Mesothelial cell of epicardium (in vitro differentiated cells): ENCODE measurements at places on chromosomes 11 and 22.

DNA sequence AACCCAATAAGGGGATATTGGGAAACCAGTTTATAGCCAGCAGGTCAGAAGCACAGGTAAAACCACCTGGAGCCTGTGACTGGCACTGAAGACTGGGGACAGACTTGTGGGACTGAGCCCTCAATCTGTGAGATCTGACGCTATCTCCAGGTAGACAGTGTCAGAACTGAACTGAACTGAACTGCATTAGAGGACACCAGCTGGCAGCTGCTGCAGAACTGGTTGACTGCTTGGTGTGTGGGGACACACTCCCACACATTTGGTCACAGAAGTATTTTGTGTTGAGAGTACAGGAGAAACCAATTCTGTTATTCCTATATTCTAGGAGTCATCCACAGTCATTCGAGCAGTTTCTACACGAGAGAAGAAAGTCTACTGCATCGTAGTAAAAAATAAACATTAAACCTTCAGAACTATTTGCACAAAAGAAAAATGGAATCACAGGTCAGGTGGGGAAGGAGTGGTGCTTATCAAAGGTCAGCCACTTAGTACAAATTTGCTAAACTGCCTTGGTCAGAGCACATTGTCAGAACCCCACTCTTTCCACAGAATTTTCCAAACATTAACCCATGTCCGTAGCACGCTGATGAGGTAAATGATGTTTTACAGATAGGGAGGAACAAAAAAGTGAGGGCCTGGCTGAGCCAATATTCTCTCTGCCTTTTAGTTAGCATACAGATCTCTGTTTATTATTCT, 77.2 kb downstream of the SIK3 start:
- H3K27ac ChIP-seq: no peak overlapping the region
- H3K27me3 ChIP-seq: no peaks in the 10 kb centered on the region
- no peak for DNase-seq
- no peak overlapping the region for H3K4me3 ChIP-seq

DNA sequence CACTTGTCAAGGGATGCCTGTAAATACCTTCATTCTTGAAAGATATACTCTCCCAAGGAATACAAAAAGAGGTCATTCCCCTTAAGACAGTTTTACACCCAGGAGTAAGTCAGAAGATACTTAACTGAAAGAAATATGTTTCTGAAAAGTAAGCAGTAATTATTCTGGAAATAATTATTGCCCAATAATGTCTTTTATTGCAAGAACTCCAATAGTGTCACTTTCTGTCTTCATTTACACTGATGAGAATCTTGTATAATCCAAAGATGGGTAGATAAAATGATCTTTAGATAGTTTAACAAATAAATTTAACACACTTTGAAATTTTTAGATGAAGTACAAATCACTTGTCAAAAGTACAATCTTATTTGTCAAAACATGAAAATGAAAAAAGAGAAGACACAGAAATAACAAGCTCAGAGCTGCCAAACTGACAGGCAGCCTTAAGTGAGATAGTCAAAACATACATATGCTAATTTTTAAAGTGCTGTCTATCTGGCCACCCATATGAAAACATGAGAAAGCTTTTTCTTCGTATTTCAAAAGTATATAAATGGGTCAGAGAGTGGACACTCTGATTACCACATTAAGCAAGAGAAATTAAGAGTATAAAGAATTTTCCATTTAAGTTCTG, 225.1 kb downstream of the TTC28 start:
- no peak for DNase-seq
- H3K4me1 ChIP-seq: no peaks in the 10 kb centered on the region
- no peaks in the 10 kb centered on the region for H3K27me3 ChIP-seq
- no peak overlapping the region for H3K27ac ChIP-seq
- H3K36me3 ChIP-seq: peaks cover 4% of the 10 kb centered on the region

DNA sequence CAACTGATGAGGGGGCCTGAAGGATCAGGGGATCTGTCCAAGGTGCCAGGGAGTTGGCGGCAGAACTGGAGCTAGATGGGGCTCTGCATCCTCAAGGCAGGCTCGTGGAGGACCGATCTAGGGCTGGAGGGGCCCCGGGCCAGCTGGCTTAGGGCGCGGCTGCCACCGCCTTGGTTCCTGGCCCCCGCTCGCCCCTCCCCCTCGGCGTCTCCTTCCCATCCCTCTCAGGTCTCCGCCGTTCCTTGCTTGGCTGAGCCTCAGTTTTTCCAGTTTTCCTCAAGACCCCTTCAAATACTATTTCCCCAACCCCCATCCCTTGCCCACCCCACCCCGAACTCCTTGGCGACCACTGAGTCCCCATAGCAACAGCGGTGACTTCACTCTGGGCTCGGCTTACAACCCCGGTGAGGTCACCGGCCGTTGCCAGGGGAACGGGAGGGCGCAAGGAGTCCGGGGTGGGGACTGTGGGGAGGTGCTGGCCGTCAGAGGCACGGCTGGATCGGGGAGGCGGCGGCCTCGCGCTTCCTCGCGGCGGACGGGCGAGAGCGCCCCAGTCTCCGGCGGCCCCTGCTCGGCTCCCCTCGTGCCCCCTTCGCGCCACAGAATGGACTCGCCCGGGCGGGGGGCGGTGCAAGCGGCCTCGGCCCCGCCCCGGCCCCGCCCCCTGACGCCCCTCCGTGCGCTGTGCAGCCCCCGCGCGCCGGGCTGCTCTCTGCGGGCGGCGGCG, 7.5 kb downstream of the FREY1 start:
- H3K27me3 ChIP-seq: peaks cover 5% of the 10 kb centered on the region
- H3K36me3 ChIP-seq: no peaks in the 10 kb centered on the region
- H3K4me1 ChIP-seq: peaks cover 11% of the 10 kb centered on the region
- peak overlapping the region; percentile 69 for H3K4me3 ChIP-seq
- H3K27ac ChIP-seq: peak overlapping the region; percentile 61

DNA sequence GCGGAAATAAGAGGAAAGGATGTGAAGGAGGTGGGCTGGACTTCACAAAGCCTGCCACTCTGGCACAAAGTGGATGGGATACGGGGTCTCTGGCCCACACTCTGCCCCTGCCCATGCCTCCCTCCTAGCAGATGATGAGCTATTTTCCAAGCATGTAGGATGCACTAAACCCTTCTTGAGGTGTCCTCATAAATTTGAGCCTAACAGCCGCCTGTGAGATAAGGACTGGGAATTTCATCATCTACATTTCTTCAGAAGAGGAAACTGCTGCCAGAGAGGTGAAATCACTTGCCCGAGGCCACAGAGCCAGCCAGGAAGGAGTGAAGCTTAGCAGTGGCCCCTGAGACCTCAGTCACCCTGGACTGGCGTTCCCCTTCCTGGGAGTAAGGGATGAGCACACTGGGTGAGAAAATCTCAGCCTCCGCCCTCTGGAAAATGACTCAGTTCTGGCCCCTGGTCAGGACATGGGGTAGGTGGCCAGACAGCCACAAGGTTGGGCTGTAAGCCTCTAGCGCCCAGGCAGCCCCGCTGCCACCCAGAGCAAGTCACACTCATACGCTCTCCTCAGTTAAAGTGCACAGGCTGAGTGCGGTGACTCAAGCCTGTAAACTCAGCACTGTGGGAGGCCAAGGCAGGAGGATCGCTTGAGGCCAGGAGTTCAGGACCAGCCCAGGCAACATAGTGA, 27.9 kb downstream of the MB start:
- no peaks in the 10 kb centered on the region for H3K27me3 ChIP-seq
- H3K4me1 ChIP-seq: peaks cover 9% of the 10 kb centered on the region
- DNase-seq: no peak
- no peaks in the 10 kb centered on the region for H3K36me3 ChIP-seq
- no peak overlapping the region for H3K27ac ChIP-seq

GRCh38 chr11:131944736-131945135, 574.3 kb downstream of the NTM start:
- no peak for DNase-seq
- H3K4me3 ChIP-seq: no peak overlapping the region
- peaks cover 48% of the 10 kb centered on the region for H3K27me3 ChIP-seq
- H3K27ac ChIP-seq: no peak overlapping the region
- peaks cover 30% of the 10 kb centered on the region for H3K4me1 ChIP-seq
- H3K36me3 ChIP-seq: no peaks in the 10 kb centered on the region

GRCh38 chr22:45628515-45628914, 43.1 kb upstream of the ATXN10 start:
- H3K27ac ChIP-seq: no peak overlapping the region
- H3K4me3 ChIP-seq: no peak overlapping the region
- H3K4me1 ChIP-seq: peaks cover 22% of the 10 kb centered on the region

DNA sequence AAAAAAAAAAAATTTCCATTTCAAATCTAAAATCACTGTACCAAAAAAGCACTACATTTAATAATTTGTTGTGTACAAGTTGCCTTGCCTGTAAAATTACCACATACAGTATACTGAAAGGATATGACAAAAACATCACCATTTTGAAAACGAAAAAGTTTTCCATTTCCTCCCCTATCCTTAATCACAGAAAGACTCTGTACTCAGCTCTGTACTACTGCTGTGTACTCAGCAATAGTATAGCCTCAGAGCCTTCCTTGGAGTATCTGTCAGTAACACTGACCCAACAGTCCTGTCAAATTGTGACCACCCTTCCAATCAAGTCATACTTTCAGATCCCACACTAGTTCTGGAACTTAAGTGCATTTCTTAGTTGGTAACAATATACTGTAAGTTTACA, 48.0 kb downstream of the CELF1 start:
- peaks cover 32% of the 10 kb centered on the region for H3K4me1 ChIP-seq
- no peak for DNase-seq
- H3K36me3 ChIP-seq: no peaks in the 10 kb centered on the region
- H3K27me3 ChIP-seq: no peaks in the 10 kb centered on the region
- no peak overlapping the region for H3K27ac ChIP-seq
